ENCODE measurements at places on chromosomes 16 and 17.

DNA sequence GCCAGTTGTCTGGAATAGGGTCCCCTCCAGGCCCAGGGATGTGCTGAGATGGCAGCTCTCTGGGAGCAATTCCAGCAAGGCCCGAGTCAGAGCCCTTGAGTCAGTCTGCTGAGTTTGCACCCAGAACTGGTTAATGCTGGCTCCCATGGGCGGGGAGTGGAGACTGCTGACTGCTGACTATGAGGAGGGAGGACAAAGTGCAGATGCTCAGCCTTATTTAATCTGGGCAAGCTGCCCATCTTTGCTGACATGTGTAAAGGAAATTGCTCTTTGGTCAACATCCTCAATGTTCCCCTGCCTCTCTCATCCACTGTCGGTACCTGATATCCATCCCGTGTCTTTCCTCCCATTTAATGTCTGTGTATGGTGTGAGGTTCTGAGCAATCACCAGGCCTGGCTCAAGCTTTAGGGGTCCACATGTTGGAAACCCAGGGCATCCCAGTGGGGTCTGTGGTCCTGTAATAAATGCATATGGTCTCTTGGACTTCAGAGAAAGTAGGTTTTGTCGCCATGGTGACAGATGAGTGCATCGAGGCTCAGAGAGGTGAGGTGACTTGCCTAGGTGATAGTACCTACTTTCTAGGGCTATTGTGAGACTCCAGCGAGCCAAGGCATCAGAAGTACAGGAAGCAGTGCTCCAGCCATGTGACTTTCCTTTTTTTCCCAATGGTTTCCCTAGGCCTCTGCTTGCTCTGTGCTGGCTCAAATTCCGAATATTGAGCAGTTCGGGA, 20.0 kb upstream of the RNF135 start:
- DNase-seq: peak; percentile 72

- no peak for DNase-seq
Observed at GRCh38 chr17:32875923-32876416, 954 bp downstream of the MYO1D start.

- no peak for DNase-seq
Observed at GRCh38 chr16:78666318-78666717, 566.9 kb downstream of the WWOX start.

GRCh38 chr17:79930062-79930876, 91.0 kb upstream of the CBX4 start:
- no peak for DNase-seq

DNA sequence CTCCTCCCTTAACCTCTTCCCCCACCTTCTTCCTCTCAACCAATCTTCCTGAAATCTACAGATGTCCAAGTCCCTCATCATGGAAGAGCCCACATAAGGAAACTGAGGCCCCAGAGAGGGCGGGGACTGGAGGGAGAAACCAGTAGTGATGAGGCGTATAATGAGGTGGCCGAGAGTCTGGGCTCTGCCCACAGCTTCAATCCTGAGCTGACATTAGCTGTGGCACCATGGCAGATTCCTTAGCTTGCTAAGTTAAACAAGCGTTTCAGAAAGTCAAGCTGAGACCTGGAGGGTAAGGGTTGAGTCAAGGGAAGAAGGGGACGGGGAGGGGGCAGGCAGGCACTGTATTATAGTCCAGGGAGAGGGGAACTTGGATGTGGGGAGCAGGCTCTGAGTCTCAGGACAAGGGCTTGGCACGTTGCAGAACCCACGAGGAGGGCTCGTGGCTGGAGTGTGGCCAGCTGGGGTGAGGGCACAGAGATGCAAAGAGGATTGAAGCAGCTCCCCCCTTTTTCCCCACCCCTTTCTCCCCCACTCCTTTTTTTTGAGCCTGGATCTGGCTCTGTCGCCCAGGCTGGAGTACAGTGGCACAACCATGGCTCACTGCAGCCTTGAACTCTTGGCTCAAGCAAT, 13.3 kb downstream of the ARHGAP23 start:
- peak; percentile 53 for DNase-seq

GRCh38 chr17:61833536-61834193, 29.7 kb downstream of the BRIP1 start:
- DNase-seq: no peak

DNA sequence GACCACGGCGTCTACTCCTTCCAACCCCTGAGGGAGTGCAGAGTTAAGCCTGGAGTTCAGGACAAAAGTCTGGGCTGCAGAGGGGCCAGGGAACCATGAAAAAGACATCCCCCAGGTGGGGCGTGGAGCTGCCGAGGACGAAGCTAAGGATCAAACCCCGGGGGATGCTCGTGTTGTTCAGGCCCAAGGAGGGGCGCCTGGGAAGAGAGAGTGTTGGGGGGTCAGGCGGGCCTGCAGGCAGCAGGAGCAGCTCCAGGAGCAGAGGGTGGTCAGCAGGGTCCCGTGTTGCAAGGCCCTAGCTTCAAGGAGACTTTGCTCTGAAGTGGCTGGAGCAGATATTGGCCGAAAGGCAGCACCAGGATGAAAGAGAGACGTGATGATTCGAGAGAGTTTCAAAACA, 26.7 kb downstream of the NECAB2 start:
- no peak for DNase-seq

- no peak for DNase-seq
Observed at GRCh38 chr17:30472238-30472890, 4.8 kb upstream of the GOSR1 start.

GRCh38 chr17:7108981-7109380, 5.6 kb downstream of the ASGR2 start:
- no peak for DNase-seq

GRCh38 chr17:50830352-50830751, 5.0 kb upstream of the WFIKKN2 start:
- no peak for DNase-seq

GRCh38 chr17:41912925-41913324, 5.8 kb downstream of the ACLY start:
- no peak for DNase-seq

- DNase-seq: no peak
Observed at GRCh38 chr17:66784621-66785364, 50.1 kb upstream of the CACNG5 start.

DNA sequence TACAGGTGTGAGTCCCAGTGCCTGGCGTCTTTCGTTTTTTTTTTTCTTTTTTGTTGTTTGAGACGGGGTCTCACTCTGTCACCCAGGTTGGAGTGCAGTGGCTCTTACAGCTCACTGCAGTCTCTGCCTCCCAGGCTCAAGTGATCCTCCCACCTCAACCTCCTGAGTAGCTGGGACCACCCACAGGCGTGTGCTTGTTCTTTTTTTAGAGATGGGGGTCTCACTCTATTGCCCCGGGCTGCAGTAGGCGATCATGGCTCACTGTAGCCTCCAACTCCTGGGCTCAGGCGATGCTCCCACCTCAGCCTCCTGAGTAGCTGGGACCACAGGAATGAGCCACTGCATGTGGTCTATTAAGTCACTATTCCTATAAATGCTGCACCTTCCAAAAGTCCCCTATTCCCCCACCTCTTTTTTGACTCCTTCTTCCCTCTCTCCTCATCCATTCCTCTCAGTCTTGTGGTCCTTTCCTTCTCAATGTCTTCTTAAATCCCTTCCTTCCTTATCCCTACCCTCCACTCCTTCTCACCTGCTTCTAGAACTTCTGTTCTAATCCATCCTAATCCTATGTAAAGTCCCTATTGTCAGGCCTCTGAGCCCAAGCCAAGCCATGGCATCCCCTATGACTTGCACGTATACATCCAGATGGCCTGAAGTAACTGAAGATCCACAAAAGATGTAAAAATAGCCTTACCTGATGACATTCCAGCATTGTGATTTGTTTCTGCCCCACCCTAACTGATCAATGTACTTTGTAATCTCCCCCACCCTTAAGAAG, 9.2 kb downstream of the GGA3 start:
- no peak for DNase-seq

DNA sequence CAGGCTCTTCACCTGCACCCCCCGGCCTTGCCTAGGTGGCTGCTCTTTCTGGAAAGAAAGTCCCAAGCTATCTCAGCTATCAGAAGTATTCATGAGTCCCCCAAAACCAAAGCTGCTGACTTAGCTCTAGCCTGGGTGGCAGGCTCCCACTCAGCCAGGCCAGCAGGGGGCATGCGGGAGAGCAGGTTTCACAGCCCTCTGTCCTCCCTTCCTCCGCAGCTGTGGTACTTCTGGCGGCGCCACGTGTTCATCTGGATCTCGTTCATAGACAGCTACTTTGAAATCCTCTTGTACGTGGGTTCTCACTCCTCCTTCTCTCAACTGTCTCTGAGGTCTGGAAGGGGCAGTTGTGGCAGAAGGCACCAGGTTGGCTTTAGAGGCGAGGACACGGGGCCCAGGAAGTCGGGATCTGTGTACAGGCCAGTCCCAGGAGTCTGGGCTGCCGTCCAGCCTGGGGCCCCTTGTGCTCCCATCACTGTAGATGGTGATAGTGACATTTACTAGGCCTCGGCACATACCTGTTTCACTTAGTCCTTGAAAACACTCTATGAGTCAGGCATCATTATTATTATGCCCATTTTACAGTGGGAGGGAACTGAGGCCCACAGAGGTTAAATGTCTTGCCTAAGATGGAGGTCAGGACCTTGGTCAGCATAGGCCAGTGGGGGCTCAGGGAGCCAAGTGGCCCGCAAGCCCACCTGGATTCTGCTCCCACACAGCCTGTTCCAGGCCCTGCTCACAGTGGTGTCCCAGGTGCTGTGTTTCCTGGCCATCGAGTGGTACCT, 12.9 kb downstream of the TRPV2 start:
- peak; percentile 59 for DNase-seq

GRCh38 chr17:1961189-1961588, 63.9 kb downstream of the RTN4RL1 start:
- no peak for DNase-seq

GRCh38 chr16:53692146-53692545, 11.5 kb downstream of the RPGRIP1L start:
- DNase-seq: no peak

- no peak for DNase-seq
Observed at GRCh38 chr17:10742431-10742830, 12.6 kb upstream of the TMEM220 start.

- no peak for DNase-seq
Observed at GRCh38 chr17:4340914-4341615, 25.4 kb downstream of the UBE2G1 start.

DNA sequence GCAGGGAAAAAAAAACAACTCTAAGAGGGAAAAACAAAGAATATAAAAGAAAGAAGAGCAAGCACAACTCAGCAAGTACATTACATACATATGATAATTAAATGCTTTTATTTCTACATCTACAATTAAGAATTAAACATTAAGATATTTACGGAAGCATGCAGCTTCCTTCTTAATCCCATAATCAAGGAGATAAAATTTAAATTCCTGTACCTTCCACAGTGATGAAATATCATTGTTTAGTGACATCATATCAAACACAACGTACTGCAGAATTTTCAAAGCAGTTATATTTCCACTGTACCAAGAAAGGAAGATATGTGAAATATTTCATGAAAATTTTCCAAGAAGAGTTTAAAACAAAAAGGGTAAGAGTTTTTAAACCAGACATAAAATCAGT, 26.0 kb downstream of the KANSL1 start:
- DNase-seq: no peak
